GM12865 (cell line): ENCODE measurements at places on chromosomes 6 and 20.
A peak's percentile ranks its signal among the peaks of the same experiment; 100 is the strongest.

DNA sequence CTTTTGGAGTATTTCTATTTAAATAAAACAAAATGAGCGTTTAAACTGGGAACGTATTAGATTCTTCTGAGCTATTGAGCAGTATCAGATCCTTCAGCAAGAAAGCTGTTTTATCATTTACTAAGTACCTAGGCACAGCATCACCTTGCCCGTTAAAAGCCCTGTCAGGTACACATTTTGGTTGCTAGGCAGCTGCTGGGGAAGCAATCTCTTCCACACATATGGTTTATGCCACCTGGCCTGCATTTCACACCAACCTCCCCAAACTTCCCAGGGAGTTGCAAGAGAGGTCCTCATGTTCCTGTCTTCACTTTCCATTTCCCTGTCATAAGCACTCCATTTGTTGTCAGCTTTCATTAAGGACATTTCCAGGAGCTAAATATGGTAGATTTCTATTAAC is 400.1 kb downstream of the PLCB1 start:
- no peak for DNase-seq

DNA sequence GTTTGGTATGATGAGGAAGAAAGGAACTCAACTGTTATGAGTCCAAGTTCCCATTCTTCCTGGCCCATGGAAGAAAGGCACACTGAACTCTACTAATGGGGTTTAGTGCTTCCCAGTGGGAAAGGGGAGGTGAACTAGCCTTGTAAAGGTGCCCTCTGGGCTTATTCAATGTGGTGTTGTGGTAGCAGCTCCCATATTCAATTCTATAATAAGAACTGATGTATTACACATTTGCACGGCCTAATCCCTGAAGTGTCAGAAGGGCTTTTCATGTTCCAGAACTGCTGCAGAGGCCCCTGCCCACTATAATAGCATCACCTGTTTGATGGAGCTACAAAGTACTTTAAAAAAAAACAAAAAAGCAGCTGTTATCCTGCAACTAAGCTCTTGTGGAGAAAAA is 17.1 kb downstream of the PRKN start:
- no peak for DNase-seq

DNA sequence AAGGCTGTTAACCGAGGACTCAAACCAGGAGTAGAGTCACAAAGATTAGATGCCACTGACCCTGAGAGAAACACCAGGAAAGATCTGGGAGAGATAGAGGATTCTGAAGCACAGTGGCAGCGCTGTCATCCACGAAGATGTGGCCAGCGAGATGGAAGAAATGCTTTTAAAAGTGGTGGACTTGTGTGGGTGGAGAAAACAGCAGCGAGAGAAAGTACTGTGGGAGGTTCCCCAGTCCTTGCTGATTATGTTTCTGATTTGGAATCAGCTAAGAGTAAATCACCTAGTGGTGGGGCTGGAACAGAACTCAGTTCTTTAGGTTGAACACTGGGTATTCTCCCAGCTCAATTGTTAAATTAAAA is 435 bp upstream of the ZNF322 start:
- peak; percentile 46 for DNase-seq

GRCh38 chr20:15076785-15077184 is 739.4 kb upstream of the FLRT3 start:
- DNase-seq, result no peak

DNA sequence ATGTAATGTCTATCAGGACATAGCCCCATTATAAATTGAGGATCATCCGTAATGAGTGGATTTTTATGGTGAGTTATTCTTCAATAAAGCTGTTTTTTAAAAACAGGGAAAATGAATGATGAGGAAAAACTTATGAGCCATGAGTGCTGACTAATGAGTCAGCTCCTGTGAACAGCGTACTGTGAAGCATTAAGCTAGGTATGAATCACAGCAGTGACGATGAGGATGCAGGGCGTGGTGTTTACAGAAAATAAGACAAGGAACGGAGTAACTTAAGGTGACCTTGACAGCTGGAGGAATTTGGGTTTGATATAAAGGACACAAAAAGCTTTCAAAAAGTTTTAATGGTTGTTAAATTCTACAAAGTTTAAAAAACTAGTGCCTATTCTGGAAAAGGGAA is 96.3 kb downstream of the FOXF2 start:
- DNase-seq, result peak; percentile 43

DNA sequence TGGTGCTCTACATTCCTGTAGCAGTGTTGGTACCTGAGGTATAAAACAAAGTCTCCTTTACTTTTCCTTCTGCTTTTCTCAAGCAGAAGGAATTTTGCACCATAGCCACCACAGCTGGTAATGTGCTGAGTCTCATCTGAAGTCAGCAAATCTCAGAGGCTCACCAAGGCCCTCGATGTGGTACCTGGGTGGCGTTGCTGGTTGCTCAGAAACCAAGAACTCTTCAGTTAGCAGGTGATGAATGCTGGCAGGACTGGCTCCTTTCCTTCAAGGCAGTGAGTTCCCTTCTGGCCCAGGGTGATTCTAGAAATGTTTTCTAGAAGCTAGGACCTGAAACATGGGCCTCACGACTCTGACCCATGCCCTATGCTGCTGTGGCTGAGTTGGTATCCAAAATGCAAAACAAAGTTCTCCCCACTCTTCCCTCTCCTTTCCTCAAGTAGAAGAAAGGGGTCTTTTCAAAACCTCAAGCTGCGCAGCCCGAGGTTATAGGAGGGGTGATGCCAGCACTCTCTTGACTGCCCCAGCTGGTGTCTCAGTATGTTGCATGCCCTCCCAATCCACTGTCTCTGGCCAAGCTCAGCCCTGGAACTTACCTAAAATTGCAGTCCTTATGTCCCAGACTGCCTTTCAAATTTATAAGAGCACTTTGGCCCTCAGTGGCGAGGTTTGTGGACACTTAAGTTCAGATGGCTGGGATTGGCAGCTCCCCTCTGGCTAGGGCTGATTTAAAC is 592.3 kb downstream of the FRK start:
- no peak for DNase-seq
